ENCODE measurements at places on chromosomes 5 and 9.
A peak's percentile ranks its signal among the peaks of the same experiment; 100 is the strongest.

GRCh38 chr9:21244836-21245235 lies 5.0 kb upstream of the IFNA14 start:
- no peak for DNase-seq

- no peak for DNase-seq
Observed at GRCh38 chr9:22308177-22308576, 138.4 kb upstream of the DMRTA1 start.

- no peak for DNase-seq
Observed at GRCh38 chr9:13383216-13383615, 103.7 kb upstream of the MPDZ start.

DNA sequence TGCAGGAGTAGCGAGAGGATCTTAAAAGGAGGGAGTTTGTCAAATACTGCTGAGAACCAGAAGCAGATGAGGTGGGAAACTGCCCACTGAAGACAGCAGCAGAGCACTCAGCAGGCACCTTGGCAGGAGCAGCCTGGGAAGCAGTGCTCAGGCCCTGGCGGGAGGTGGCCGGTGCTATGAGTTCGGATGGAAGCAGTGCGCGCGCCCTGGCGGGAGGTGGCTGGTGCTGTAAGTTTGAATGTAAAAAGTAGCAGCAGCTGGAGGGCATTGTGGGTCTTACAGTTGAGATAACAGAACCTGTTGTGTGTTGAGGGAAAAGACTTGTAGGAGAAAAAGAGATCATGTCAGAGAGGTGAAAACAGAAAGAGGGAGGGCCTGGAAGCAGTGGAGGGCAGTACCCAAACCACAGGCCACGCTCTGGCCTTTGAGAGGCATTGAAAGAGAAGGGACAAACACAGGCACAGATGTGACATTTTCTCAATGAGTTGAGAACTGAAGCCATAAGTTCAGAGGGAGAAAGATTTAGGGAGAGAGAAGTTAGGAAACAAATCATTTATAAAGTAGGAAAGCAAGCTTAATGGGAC lies 130.9 kb downstream of the ERCC6L2 start:
- no peak for DNase-seq

DNA sequence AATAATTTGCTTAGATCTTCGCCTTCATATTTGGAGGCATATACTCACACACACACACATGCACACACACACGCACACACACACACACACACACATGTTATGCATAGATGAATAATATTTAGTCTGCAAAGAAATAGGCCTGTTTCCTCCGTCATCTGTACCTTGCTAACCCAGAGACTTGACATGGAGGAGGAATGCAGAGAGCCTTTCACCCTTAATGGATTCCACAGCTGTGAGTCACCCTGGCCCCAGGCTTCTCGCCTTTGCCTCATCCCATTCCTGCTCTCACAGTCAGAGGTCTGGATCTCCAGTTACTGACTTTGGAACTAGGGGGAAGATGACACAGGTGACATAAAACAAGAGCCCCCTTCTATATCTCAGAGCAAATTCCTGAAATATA lies 29.7 kb downstream of the ZNF462 start:
- no peak for DNase-seq

GRCh38 chr5:93421468-93421867 lies 159.6 kb downstream of the NR2F1-AS1 start:
- no peak for DNase-seq

DNA sequence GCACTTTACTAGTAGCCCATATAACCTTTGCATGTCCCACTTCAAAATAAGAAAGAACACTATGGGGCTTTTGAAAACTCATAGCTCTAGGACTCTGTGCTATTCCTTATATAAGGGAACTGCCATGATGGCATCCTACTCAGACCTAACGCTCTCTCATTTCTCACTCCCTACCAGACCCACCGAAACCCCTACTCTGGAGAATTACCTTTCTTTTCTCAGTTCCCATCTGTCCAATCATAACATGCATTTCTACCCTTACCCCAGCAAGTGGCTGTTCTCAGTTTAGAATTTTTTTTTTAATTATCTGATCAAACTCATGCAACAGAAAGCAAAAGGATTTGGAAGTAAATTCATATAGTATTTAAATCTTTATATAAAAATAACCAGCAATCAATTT lies 27.3 kb downstream of the CARNMT1 start:
- DNase-seq, result no peak

- DNase-seq, result peak; percentile 18
Observed at GRCh38 chr5:115599502-115599901, 2.8 kb downstream of the TICAM2 start.

GRCh38 chr5:37576552-37576951 lies 197.4 kb downstream of the WDR70 start:
- DNase-seq, result no peak

DNA sequence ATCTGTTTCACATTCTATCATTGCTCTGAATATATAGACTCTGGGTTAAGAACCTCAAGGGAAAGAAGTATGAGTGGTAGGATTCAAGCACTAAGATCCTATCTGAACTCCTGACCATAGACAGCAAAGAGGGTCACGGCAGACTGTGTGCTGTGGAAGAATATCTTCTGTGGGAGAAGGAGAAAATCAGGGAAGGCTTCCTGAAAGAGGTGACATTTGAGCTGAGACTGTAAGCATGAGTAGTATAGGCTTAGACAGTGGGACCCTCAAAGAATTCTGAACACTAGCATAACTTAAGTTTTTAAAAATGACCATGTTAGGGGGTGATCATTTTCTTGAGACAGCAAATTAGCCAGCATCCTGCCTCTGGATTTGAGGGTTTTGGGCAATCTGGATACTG lies 3.9 kb downstream of the FRRS1L start:
- no peak for DNase-seq

DNA sequence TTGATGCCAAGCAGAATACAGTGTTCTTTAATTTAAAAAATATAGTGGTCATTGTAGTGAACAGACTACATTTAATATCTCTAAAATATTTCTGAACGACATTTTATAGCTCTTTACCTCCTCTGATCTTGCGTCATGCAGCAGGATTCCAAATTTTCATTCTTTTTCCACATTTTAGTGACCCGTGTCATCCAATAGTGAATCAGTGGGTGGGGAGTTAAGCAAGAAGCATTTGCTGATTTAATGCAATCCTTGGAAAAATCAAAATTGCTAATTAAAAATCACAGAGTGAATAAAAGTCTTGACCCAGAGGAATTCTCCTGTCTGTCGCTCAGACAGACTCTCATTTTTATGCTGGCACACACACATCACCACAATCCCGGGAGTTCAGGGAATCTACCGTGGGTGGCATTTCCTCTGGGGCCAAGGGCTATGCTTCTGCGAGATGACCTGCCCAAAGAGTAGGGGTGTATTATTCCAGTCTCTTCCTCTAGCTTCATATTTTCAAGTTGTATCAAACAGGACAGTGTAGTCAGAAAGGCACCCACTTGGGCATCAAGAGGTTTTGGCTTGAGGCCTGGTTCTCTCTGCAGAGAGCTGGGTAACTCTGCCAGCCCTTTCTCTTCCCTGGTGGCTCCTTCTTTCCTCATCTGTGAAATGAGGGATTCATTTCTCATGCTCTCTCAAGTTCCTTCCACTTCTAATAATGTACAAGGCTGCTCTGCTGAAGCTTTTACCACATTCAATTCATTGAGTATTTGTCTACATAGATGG lies 24.8 kb upstream of the OTP start:
- DNase-seq, result no peak

- no peak for DNase-seq
Observed at GRCh38 chr5:59184769-59185168, 601.9 kb downstream of the RAB3C start.

DNA sequence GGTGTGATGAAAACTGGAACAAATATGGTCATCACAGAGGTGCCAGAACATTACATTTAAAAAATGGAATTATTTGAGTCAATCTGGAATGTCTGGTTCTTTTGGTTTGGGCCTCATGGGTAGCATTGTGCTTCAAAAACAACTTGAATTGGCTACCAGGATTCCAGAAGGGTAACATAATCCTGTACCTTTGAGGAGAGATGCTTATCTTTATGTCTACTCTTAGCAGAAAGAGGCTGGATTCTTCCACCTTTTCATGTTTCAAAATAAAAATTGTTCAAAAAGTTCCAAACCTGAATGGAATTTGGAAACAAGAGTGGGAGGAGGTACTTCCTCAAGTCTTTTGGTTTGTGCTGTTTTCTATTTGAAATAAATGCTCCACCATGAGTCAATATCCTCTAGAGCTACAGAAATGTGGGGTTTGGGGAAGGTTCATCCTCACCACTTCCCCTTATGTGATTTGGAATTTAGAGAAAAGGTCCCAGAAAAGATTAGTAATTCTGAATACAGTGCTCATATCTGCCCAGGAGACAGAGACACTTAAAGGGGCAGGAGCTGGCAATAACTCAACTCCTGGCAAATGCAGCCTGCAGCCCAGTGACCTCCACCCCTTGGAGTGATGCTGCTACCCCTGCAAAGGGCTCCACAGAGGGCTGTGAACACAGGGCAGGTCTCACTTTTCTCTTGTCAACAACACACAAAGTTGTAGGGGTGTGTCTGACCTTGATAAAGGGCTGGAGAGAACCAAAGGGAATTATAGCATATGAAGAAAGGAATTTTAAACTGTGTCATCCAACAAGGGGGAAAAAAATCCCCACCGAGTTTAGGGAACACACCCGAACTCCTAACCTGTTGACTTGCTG lies 272.8 kb downstream of the CWC27 start:
- DNase-seq, result no peak

DNA sequence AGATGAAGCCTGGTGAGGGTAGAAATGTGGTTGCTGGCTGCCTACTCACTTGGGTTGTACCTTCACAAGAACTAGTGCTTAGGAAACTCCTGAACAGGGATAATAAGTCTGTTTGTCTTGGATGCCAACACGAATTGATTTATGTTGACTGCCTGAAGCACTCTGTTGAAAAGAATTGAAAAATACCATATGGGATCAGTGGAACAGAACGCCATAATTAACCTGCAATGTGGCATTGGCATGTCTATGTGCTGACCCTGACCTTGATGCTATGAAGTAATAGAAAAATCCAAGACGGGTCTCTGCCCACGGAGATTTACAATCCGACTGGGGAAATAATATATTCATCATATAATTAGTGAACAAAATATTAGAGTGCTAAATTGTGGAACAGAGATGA lies 10.5 kb downstream of the LIX1 start:
- DNase-seq, result no peak

- DNase-seq, result no peak
Observed at GRCh38 chr5:6218517-6218916, 159.8 kb downstream of the MED10 start.

DNA sequence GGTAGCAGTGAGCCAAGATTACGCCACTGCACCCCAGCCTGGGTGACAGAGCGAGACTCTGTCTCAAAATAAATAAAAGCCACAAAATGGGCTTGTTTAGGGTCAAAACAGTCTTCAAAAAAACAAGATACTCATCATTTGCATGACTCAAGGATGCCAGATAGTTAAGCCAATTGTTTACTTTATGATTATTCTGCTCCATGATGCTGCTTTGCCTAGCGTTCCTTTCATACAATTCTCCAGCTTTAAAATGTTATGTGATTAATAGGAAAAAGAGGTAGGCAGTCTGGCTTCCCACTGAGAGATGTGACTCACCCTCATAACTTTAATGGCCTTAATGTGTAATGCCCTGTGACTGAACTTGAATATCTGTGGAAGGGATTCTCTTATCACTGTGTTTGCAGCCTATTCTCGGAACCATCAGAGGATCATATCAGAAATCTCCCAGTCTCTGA lies 364.6 kb upstream of the TRPC7 start:
- no peak for DNase-seq

- DNase-seq, result no peak
Observed at GRCh38 chr5:42592401-42593140, 164.0 kb upstream of the CCDC152 start.

DNA sequence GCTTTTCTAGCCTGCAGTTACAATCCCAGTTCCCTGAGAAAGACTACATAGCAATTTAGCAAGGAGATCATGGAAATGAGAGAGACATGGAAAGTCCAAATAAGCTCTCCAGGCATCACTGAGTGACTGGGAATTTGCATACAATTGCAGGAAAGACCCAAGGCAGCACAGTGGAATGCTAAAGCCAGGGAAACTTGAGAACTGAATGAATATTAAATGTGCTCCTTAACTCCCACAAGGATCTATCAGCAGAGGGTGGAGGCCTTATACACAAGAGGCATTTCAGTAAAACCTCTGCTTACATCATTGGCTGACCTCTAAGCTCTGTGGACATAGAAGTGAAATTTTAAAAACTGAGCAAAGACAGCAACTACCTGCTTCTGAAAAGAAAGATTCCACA lies 355.6 kb upstream of the DAB2 start:
- DNase-seq, result no peak

GRCh38 chr9:72407114-72407513 lies 42.1 kb upstream of the ZFAND5 start:
- DNase-seq, result no peak

GRCh38 chr5:102857076-102857818 lies 102.1 kb downstream of the PAM start:
- DNase-seq, result no peak

DNA sequence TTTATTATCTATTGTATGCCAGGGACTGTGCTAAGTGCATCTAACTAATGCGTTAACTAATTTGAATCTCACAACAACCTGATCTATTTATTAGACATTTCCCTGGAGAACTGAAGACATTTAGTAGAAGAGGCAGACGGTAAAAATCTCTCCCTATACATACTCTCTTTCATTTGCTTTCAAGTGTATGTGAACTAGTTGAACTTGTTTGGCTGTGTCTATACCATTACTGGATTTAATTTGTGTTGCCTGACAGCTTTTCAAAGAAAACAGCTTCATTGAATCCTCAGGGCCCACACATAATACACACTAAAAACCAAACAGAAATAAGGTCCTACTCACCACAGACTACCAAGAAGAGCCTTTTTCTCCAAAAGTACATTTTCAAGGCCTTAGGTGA lies 133.6 kb upstream of the NR3C1 start:
- DNase-seq, result no peak

DNA sequence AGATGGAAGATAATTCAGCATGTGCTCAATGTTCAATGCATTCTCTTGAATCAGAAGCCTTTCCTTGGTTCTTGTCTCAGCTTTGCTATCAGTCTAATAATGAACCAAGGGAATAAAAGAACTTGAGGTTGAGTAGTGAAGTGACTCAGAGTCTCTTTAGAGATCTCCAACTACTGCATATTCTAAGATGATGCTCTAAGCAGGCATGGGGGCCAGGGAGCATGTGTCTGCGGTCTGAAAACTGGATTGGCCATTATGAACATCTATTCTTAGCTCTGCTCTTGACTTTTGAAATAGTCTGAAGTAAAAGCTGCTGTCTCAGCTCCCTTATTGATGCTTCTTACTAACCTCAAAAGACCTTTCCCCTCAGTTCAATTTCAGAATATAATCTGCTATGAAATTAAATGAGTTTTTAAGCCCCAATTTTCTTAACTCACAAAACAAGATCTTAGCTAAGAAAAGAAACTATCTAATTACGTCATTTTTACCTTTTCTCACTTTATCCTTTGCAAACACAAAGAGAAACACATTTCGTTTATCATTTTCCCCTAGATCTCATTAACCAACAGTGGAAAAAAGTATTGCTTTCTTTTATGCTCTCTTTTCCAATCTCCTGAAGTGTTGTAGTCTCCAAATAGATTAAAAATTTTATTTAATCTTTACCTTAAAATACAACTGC lies 44.8 kb downstream of the PLCXD3 start:
- no peak for DNase-seq
